Keratinocyte (primary cell): ENCODE measurements at places on chromosomes 5 and 9.

DNA sequence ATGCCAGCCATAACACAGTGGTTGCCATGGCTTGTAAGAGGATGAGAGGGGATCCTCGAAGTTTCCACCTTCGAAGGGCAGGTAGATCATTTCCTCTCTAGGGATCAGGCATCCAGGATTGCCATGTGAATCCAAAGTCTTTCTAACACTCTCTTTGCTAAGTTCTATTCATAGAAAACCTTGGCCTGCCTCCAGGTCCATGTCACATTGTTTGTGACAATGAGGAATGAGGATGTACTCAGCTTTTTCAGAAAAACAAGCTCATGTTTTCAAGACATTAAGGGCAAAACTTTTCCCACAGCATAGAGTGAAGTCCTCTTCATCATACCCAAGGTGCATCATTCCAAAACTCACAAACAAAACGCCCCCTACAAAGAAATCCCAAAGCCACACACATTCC lies 19.6 kb downstream of the ESM1 start:
- DNase-seq: no peak

GRCh38 chr5:179699616-179700237 lies 960 bp downstream of the CANX start:
- DNase-seq: no peak

DNA sequence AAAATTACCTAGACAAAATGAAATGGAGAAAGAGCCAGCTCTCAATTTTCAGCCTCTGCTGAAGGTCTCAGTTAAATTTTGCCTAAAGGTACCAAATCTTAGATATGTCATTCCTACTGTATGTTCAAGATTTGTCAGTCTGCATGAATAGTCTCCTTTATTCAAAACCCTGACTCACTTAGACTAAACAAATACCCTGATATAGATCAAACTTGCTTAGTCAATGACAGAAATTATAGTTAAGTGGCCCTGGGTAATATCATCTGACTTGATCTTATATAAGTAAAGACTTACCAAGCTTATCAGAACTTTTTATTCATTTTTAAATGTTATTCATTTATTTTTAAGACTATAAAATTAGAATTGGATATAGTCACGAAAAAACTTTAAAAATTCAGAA lies 12.2 kb downstream of the MEGF9 start:
- DNase-seq: no peak

DNA sequence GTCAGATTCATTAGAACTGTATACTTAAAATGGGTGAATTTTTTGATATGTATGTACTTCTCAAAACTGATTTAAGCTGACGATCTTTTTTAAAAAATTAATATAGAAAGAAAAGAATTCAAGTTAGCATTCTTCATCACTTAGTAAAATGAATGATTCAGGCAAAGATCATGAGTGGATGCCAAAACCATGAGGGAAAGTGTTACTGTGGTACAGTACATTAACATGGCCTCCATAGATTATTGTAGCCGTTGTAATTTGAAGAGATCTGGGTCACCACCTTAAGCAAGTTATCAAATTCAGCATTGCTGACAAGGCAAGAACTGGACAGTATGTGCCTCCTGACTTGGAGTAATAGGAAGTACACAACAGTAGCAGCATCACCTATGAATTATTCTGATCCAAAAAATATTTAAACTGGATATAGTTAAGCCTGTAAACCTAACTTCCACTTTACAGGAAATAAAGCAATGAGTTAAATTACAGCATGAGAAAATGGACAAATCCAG lies 29.7 kb downstream of the C9orf85 start:
- DNase-seq: no peak

- DNase-seq: no peak
These were observed 55.4 kb upstream of the GARNL3 start for GRCh38 chr9:127209220-127209619.

DNA sequence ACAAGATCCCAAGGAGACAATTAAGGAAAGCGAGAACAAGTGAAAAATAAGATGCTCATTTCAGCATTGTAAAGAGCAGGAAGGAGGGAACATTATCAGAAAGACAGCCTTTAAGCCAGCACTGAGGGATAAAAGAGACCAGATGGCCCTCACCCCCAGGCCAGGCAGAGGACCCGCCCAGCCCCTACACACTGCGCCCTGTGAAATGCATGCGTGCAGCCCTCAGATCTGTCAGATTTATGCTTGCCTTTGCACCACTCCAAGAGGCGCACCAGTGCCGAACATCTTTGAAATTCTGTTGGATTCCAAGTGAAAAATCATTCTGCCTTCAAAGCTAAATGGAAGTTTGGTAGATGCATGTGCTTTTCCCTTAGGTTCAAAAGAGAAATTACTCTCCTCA lies 378.0 kb downstream of the MLLT3 start:
- DNase-seq: no peak

DNA sequence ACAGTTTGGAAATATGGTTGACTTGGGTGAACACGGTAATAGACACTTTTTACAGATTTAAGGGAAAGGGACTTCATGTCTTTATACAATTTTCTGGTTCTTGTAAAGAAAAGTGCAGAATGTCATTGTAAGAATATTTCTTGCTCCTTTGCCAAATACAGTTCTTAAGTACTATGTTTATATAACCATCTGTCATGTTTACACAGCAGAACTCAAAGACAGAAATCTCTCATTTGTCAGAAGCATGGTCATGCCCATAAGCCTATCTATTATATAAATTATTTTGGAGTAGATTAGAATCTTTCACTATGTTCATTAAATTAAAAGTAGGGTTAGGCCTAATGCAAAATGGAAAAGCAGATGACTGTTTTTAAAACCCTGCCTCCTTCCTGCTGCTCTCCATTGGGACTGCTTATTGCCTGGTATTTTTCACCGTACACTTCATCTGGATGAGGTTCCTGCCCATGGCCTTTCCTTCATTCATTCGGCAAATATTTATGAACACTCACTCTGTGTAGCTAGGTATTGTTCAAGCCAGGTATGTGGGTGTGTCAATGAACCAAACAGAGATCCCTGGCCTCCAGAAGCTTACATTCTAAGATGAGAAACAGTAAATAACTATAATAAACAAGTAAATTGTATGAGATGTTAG lies 558.1 kb downstream of the NR2F1-AS1 start:
- no peak for DNase-seq

GRCh38 chr5:123720339-123720738 lies 208.4 kb downstream of the CSNK1G3 start:
- no peak for DNase-seq

DNA sequence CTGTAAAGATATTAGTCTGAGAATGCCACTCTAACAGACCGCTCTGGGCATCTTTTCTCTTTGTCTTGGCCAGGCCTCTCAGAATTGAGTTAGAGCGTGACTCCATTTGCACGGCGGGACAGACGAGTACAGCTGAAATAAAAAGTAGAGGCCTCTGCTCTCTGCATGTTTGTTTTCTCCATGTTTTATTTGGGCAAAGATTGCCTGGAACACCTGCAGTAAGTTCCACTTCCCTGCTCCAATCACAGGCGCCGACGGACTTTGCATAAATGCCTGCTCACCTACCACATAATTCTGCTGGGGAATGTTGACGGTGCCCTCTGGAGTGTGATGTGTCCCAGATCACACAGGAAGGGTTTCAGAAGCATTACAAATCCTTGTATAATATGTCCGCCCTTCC lies 10.6 kb downstream of the SPOCK1 start:
- no peak for DNase-seq

- no peak for DNase-seq
These were observed 1.0 kb downstream of the OR1B1 start for GRCh38 chr9:122656378-122656777.

DNA sequence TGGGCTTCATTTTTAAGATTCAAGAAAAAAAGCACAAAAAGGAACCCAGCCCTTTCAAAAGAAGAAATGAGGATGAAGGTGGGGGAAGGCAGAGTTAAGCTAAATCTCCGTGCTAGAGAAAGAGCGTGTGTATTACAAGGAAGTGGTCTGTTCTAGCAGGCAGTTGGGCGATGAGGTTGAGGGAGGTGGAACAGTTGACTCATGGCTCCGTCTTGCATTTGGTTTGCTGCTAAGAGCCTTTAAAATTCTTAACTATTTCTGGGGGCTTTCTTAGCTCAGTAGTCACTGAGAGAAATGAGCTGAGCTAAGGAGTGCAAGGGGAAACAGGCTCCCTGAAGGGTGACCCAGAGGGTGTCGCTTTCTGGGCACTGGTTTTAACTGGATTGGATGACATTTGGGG lies 117.4 kb downstream of the GCNT1 start:
- DNase-seq: no peak

DNA sequence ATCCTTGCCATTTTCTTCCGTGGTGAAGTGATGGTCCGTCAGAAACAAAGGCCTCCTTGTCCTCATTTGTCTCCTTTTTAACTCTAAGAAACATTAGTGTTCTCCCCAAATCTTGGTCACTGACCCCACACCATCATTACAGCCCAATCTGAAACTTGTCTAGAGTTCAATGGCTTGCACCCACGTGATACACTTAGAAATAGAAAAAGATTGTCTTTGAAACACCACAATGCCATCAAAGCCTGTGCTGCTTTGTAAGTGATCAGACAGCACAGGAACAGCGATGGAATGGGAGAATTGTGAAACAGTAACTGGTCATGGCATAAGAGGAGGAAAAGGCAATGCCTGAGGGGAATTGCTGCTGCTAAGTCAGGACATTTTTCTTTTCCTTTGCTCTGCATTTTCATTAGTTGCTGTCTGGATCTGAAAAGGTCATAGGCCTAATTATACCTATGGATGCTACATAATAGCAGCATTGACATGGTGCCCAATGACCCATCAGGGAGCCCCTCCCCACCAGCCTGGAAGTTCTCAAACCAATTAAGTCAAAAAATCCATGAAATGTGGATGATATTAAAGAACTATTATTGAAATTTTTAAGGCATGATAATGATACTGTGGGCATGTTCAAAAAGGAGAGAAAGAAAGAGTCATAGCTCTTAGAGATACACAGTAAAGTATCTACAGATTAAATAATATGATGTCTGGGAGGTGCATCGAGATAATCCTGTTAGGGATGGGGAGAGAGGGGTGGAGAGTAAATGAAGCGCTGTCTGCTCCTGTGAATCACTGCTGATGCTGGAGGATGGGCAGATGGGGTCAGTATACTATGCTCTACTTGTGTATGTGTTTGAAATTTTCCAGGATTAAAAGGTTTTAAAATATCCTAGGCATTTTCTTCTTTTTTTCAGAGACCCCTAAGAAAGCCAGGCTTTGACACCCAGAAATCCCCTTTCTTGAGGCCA lies 83.6 kb downstream of the ENC1 start:
- no peak for DNase-seq

DNA sequence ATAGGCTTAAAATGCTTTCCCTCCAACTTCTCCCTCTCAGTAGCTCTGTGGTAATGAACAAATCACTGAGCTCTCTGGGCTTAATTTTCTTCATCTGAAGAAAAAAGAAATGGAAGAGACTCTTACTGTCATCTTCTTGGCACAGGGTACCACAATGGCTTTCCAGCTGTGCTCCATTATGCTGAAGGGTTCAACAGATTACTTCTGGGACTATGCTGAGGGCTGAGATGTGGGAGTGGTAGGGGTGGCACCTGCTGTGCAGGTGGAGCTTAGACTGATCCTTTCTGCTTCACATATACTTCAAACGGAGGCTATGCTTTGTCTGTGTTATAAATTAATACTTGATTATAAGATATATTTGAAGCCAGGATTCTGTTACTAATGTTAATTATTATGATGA lies 840.2 kb upstream of the C9orf72 start:
- DNase-seq: no peak

GRCh38 chr9:35035851-35036701 lies 36.3 kb downstream of the VCP start:
- DNase-seq: no peak

- no peak for DNase-seq
These were observed 130.9 kb downstream of the HTR1A start for GRCh38 chr5:63831381-63831780.

- no peak for DNase-seq
These were observed 28.1 kb downstream of the TARS1 start for GRCh38 chr5:33468775-33469435.

- no peak for DNase-seq
These were observed 429.0 kb upstream of the ZNF608 start for GRCh38 chr5:125175348-125176004.

DNA sequence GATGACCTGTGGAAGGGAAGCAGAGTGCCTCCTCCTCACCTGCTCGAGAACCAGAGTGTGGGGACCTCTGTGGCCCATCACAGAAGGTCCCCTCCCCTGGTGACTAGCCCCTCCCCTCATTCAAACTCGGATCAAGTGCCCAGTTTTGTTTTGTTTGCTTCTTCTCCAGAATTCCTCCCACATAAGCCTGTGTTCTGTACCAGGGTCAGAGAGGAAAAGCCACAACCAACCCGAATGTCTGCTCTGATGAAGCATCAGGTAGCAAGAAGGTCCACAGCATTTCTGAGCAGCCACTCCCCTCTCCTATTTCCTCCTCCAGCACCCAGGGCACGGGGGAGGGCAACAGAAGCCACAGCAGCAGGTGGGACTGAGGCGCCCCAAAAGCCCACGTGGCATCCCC lies 58.2 kb downstream of the HSD17B3 start:
- no peak for DNase-seq

DNA sequence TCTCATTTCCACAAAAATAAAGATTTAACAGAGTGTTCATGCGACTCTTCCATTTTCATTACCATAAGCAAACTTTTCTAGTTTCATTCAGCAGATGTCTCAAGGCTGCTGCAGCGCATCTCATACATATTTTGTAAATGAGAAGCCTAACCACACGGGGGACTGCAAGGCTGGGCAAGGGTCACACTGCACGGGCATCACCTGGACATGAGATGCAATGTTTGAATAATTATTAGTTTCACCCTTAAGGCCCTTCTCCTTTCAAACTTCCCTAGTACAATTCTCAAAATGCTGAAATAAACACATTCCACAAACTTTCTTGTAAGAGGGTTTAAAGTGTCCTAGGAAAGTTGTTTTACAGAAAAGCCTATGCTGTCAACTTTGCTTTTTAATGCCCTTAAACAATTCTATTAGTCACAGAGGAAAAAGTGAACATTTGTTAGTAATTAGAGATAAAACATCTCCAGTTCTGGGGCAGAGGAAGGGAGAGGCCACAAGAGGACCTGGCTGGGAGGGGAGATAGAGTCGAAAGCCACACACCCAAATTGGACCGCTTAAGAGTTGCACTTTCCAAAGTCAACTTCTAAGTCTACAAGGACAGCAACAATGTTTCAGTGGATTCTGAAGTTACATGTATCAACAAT lies 1.3 kb downstream of the DENND1A start:
- no peak for DNase-seq

GRCh38 chr5:84322646-84323045 lies 62.0 kb downstream of the EDIL3 start:
- DNase-seq: no peak

GRCh38 chr9:112054916-112055315 lies 120.2 kb downstream of the SUSD1 start:
- no peak for DNase-seq

GRCh38 chr5:5356765-5357164 lies 65.7 kb upstream of the ICE1 start:
- DNase-seq: no peak
